ENCODE measurements at places on chromosomes 12 and 14. TPM values are rescaled to one million over a fixed set of nuclear protein-coding genes. Genes with fewer than 3 reads are reported as not detected.

Gene CLEC2A
- not detected for total RNA-seq

Gene ANKRD33
- not detected for total RNA-seq

Gene YEATS4
- 80.4 TPM for total RNA-seq

DNA sequence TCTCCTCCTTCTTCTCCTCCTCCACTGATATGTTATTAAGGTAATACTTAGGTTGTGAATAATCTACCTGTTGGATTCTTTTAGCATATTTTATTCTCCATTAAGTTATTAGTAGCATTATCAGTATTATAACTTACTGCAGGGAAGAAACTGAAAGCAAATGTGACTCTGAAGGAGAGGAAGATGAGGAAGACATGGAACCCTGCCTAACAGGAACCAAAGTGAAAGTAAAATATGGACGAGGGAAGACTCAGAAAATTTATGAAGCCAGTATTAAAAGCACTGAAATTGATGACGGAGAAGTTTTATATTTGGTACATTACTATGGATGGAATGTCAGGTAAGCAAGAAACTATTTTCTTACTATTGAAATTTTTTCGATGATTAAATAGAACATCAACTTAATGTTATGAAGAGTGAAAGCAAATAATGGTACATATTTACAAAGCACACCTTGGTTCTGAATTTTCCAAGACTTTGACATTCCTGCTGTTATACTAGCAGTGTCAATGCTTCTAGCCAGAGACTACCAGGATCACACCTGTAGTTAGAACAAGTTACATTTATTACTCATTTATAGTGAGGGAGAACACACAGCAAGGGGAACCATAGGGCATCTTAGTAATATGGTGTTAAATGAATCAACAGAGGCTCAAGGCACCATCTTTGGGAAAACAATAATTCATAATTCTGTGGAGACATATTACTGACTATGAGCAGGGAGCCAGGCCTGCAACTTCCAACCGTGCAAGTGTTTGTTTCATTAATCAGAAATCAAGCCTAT lies 42.0 kb upstream of the TOMM20L start:
- no peak for DNase-seq

- no peak for DNase-seq
These were observed 690 bp downstream of the AKAP6 start for GRCh38 chr14:32329690-32330285.

- no peak for DNase-seq
These were observed 60.2 kb downstream of the ANO2 start for GRCh38 chr12:5884866-5885265.

- DNase-seq = no peak
These were observed 5.8 kb upstream of the FRS2 start for GRCh38 chr12:69464428-69464827.

- DNase-seq = no peak
These were observed 23.1 kb downstream of the PRIMA1 start for GRCh38 chr14:93765155-93765554.

DNA sequence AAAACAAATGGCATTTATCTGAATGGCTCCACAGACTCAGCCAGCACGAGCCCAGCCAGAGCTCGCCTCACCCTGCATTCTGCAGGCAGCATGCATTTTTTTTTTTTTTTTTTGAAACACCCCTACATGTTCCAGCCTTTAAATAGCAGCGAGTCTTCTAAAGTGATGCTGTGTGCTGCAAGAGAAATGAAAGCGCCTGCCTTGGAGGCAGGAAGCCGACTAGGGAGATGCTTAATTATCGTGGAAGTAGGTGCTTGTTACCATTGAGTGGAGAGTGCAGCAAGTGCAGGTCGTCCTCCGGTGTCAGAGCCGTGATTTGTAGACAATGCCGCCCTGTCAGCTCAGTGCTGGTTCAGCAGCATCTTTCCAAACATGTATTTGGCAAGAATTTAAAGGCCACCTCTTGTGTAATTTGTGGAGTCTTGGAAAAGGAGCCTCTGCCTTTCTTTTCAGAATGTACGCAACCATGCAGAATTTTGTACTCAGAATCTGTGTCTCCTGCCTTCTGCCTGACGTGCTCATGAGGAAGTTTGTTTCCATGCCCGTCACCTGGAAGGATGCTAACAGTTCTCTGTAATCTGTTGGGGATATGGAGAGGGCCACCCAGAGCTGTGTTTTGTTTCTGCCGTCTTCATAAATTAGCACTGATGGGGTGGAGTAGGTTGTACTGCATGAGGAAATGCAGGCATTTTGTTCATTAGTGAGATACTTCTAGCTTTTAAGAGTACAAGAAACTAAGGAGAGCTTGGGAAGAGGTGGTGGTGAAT lies 345.9 kb upstream of the RGS6 start:
- no peak for DNase-seq

GRCh38 chr12:120668091-120668867 lies 18.7 kb upstream of the MLEC start:
- no peak for DNase-seq

GRCh38 chr12:89073027-89073398 lies 279.3 kb downstream of the DUSP6 start:
- no peak for DNase-seq

Data from OCI-LY7 (cell line).